Fibroblast of the aortic adventitia (primary cell): ENCODE measurements at places on chromosomes 13 and 19.

- DNase-seq: peak; percentile 38
These were observed 20.2 kb downstream of the CARM1 start for GRCh38 chr19:10891405-10892086.

DNA sequence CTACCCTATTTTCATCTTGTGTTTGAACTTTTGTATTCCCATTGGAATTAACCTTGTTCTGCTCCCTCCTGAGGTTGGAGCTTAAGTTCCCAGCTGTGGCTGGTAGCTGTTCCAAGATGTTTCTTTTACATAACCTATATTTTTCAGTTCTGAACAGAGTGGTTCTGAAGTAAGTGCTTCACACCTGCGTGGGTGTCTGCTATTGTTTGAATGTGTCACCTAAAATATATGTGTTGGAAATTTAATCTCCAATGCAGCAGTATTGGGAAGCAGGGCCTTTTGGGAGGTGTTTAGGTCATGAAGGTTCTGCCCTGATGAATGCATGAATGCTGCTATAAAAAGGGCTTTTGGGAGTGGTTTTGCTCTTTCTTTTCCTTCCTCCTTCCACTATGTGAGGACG, 123.8 kb downstream of the LACC1 start:
- DNase-seq: no peak

GRCh38 chr13:72390909-72391308, 336.5 kb downstream of the MZT1 start:
- DNase-seq: no peak

DNA sequence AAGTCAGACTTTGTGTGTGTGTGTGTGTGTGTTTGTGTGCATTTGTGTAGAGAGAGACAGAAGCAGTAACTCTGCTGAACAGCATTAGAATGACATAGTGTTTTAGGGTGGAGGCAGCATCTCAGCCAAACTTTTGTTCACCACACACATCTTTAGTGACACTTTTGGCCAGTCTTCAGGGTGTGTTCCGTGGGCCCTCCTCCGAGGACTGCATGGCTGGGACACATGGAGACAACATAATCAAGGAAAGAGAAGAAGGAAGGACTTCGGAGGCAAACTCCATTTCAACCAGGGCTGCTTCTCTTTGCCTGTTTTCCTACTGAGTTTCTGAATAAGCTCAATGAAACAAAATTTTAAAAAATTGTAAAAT, 205.1 kb downstream of the LHFPL6 start:
- DNase-seq: peak; percentile 41

DNA sequence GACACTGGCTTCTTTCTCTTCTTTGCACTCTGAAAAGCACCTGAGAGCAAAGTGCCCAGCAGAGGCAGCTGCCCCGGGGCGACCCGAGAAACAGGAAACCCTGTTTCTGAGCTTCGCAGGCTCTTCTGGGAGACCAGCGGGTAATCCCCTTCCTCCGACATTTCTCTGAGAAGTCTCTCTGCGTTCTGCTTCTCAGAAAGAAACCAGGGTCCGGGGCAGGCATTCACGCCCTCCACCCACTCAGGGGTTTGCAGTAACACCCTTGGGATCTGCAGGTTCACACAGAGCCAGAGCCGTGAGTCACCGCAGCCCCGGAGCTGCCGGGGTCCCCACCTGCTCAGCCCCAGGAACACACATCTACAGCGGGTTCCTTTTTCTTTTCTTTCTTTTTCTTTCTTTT, 86.0 kb downstream of the GADD45B start:
- no peak for DNase-seq

DNA sequence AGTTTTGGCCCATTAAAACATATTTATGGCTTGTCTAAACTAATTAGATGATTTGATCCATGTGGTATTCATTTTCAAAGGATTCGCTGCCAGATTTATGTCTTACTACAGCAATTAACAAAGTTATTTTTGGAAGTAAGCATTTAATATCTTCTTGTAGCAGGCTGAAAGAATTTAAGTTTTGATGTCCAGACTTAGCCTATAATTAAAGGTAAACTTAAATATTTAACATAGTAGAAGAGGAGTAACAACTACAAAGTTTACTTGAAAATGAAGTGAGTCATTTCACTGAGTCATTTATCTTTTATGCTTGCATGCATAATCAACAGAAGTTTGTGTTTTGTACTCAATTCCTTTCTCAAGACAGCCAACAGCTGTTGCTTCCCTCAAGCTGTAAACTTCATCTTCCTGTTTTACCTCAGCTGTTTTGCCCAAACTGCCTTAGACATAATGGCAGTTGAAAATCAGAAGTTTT, 58.1 kb downstream of the EDNRB start:
- peak; percentile 71 for DNase-seq

- no peak for DNase-seq
These were observed 20.5 kb downstream of the IQCN start for GRCh38 chr19:18253716-18254115.

DNA sequence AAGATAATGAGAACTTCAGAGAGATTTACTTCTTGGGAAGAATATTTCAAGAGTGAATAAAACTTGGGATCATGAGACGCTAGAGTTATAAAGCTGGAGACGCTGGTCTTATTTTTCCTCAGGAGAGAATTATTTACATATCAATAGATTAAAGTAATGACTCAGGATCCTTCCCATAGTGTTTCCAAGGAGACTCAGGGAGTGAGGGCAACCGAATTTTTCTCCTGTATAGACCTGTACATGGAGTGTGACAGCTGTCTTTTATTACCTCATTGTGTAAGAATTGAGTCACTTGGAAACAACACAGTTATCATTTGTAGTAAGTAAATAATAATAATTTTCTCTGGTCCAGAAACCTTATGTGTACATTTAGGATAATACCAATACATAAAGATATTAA, 1905.5 kb downstream of the OLFM4 start:
- DNase-seq: no peak

DNA sequence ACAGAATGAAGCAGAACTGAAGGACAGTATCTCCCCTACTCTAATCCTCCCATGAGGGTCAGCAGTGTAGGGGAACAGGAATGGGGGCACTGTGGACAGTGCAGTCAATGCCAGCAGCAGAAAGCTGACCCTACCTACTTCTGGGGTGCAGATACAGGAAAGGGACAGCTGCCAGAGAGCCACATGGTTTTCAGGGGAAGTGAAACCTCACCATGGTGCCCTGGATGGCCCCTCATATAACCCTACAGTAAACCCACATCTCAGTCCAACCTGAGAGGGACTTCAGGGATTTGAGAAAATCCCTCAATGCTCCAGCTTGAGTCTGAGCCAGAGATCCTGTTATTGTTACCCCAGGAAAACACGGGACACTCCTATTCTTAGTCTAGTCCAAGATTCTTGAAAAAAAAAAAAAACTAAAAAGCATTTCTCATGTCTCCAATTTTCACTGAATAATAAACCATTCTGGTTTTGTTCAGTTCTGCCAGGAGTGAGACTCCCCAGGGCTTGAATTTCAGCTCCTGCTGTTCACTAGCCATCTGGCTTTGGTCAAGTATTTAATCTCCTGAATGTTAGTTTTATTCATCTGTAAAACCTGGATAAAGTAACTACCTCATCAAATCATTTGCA, 511.6 kb upstream of the ARGLU1 start:
- no peak for DNase-seq

- DNase-seq: peak; percentile 13
These were observed 187.6 kb upstream of the TSC22D1 start for GRCh38 chr13:44763615-44764301.

DNA sequence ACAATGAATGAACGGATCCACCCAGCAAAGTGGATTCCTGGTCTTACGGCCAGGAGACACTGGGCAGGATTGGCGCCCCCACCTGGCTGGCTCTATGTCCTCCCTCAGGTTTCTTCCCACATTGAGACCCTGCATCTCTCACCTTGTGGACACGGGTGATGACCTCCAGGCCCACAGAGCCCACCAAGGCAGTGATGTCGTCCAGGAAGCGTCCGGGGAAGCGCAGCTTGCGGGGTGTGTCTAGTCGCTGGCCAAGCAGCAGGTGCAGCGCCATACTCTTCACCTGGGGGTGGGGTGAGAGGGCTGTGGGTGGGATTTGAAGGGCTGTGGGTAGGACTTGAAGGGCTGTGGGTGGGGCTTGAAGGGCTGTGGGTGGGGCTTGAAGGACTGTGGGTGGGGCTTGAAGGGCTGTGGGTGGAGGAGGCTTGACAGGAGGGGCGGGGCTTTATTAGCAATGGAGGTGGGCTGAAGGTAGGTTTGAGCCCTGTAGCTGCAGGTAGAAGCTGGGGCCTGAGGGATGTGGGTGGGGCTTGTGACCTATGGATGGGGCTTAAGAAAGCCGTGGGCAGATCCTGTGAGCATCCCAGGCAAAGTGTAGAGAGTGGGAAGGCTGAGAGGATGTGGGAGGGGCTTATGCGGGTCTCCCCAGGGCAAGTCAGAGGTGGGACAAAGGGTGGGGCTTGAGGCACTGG, 12.1 kb upstream of the ANGPTL8 start:
- no peak for DNase-seq

- DNase-seq: no peak
These were observed 2.1 kb downstream of the CILP2 start for GRCh38 chr19:19540064-19540714.

GRCh38 chr13:103130681-103131210, 64.5 kb upstream of the SLC10A2 start:
- DNase-seq: no peak

- DNase-seq: no peak
These were observed 10.8 kb upstream of the GRAMD1A start for GRCh38 chr19:34989298-34989697.

DNA sequence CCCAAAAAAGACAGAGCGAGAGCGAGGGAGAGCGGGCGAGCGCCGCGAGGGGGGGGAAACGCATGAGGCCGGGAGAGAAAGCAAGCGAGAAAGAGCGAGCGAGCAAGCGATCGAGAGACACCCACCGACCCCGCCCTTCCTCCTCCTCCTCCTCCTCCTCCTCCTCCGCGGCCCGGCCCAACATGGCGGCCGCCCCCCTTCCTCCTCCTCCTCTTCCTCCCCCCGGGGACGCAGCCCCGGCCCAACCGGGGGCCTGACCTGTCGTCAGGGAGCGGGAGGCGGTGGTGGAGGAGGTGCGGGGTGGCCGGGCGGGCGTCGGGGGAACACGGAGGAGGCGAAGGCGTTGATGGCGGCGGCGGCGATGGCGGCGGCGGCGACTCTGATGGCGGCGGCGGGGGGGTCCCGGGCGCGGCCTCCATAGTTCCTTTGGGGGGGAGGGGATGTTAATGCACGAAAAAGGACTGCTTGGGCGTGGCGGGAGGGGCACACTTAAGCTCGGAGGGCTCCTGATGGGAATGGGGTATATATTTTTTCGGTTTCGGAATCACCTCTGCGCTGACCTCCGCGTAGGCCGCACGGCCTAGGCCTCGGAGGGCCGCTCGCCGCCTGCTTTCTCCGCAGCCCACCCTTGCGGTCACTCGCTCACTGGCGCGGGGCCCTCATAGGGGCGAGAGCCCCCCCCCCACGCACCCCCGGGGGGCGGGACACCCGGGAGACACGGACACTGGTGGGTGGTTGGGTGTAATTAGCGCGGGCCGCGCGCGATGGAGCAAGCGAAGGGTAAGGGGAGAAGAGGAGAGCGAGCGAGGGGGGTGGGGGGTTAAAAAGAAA, 1.2 kb downstream of the ZC3H4 start:
- peak; percentile 86 for DNase-seq

DNA sequence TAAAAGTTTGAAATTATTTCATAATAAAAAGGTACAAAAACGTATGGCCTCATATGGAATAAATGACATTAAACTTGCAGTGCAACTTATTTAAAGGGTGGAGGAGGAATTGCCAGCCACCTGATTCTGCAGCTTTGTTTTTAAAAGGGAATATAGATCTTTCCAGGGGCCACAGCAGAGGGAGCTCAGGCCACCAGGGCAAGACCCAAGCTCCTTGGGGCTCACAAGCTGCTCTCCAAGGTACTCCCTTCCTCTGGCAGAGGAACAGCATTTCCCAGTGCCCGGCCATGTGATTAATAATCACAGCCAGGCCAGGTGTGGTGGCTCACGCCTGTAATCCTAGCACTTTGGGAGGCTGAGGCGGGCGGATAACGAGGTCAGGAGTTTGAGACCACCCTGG, 6.2 kb downstream of the ACOD1 start:
- no peak for DNase-seq

- DNase-seq: no peak
These were observed 791.7 kb upstream of the PCDH20 start for GRCh38 chr13:62207388-62207787.

- no peak for DNase-seq
These were observed 612 bp upstream of the ZNF154 start for GRCh38 chr19:57709616-57710015.
